ENCODE measurements at places on chromosomes 5 and 9. TPM values are rescaled to one million over a fixed set of nuclear protein-coding genes. Genes with fewer than 3 reads are reported as not detected.

- H3K27ac ChIP-seq: no peak overlapping the region
- H3K36me3 ChIP-seq: no peaks in the 10 kb centered on the region
Measured at GRCh38 chr9:130297371-130297770, 31.8 kb downstream of the HMCN2 start.

DNA sequence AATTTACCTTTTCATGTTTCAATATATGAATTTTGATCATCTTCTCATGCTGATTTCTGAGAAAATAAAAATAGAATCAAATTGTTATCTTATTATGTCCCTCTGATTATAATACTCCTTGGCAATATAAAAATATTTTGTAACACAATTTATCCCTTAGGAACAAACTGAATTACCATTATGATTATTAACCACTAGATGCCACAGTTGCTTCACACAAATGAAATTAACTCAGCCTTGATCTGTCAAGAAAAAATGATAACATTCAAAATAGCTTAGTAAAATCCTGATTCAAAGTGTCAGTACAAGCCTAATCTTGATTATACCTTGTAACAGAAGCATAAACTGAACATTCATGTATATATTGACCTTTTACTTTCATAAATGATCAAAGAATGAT, 4.8 kb upstream of the CHSY3 start:
- no peaks in the 10 kb centered on the region for H3K27me3 ChIP-seq
- no peak for DNase-seq

DNA sequence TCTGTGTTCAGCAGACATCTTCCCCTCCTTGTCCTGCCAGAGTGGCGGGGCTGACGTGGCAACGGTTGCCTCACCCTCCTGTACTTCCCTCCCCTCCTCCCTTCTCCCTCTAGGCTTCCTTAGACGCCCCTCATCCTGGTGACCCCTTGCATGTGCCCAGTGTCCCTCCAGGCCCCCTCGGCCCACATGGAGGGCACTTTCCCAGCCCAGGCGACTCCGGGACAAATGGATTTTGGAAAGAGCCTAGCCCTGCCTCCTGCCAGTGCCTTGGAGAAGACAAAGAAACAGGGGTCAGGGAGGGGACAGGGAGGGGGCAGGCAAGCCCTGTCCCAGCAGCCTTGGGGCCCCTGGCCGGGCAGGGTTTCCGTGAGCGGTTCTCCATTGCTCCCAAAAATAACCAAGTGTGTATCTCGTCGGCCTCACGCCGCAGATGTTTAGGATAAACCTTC, 38.3 kb upstream of the NEURL1B start:
- peaks cover 7% of the 10 kb centered on the region for H3K4me1 ChIP-seq
- H3K27me3 ChIP-seq: no peaks in the 10 kb centered on the region
- H3K27ac ChIP-seq: peak overlapping the region; percentile 52

The HACD4 gene
- total RNA-seq: 3.9 TPM

The STPG3 gene
- total RNA-seq: not detected

GRCh38 chr5:131224387-131225201, 39.3 kb upstream of the CDC42SE2 start:
- H3K4me3 ChIP-seq: no peak overlapping the region
- H3K27ac ChIP-seq: no peak overlapping the region
- no peaks in the 10 kb centered on the region for H3K36me3 ChIP-seq

DNA sequence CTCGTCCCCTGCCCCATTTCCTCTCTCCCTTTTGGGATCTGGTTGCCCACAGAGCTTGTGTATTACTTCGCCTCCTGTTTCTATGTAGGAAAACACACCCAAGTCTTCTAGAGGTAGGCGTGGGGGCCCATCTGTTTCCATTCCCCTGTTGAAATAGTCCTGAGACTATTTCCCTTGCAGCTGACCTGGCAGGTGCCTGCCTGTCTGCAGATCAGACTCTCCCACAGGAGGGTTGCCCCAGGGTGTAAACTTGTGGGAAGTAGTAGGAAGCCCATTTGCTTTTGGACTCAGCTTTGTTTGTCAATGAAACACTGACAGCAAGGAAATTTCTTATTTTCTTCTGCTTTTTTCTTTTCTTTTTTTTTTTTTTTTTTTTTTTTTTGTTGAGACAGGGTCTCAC, 16.3 kb upstream of the GARNL3 start:
- no peak overlapping the region for H3K4me3 ChIP-seq
- no peaks in the 10 kb centered on the region for H3K36me3 ChIP-seq
- DNase-seq: no peak
- H3K27ac ChIP-seq: no peak overlapping the region
- H3K4me1 ChIP-seq: peaks cover 4% of the 10 kb centered on the region
- H3K27me3 ChIP-seq: no peaks in the 10 kb centered on the region

The TUBB4B gene
- 126 TPM for total RNA-seq

- no peaks in the 10 kb centered on the region for H3K36me3 ChIP-seq
- no peak overlapping the region for H3K4me3 ChIP-seq
- no peak overlapping the region for H3K27ac ChIP-seq
- DNase-seq: no peak
- H3K27me3 ChIP-seq: no peaks in the 10 kb centered on the region
- H3K4me1 ChIP-seq: no peaks in the 10 kb centered on the region
Measured at GRCh38 chr9:93807166-93808074, 147.7 kb downstream of the BARX1 start.

The IL4 gene
- total RNA-seq: not detected

- H3K4me3 ChIP-seq: no peak overlapping the region
- DNase-seq: no peak
- H3K27me3 ChIP-seq: no peaks in the 10 kb centered on the region
- peaks cover 9% of the 10 kb centered on the region for H3K4me1 ChIP-seq
Measured at GRCh38 chr9:137534256-137535119, 15.7 kb downstream of the PNPLA7 start.

GRCh38 chr5:41924526-41924871, 582 bp upstream of the FBXO4 start:
- H3K27me3 ChIP-seq: no peaks in the 10 kb centered on the region
- DNase-seq: no peak
- H3K27ac ChIP-seq: peak overlapping the region; percentile 82
- H3K36me3 ChIP-seq: no peaks in the 10 kb centered on the region
- peak overlapping the region; percentile 89 for H3K4me3 ChIP-seq
- H3K4me1 ChIP-seq: no peaks in the 10 kb centered on the region

All from ovary (tissue), 10 donors.